ENCODE measurements at places on chromosomes 13 and 19.

- DNase-seq: no peak
These were observed 65.6 kb downstream of the UFM1 start for GRCh38 chr13:38415233-38415632.

- no peak for DNase-seq
These were observed 560.0 kb upstream of the KLHL1 start for GRCh38 chr13:70668293-70668692.

- DNase-seq: no peak
These were observed 342.2 kb upstream of the HTR2A start for GRCh38 chr13:47239025-47239424.

- no peak for DNase-seq
These were observed 19.8 kb downstream of the TMEM272 start for GRCh38 chr13:51825165-51825592.

- no peak for DNase-seq
These were observed 10.2 kb downstream of the OXGR1 start for GRCh38 chr13:96984051-96984508.

DNA sequence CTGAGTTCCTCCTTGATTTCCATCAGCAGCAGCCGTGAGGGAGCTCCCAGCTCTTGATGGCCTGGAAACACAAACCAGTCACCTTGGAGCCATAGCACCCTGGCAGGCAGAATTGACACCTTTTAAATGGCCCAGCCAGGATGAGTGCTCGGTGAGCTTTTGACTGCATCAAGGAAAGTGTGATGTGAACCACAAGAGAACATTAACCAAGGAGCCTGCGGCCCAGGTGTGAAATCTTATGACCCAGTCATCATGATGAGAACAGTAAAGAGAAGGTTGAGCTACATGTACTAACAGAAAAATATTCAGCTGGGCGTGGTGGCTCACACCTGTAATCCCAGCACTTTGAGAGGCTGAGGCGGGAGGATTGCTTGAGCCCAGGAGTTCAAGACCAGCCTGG, 22.8 kb downstream of the SUGP2 start:
- DNase-seq: no peak

GRCh38 chr13:50840284-50840683, 3.2 kb downstream of the DLEU7 start:
- DNase-seq: no peak

DNA sequence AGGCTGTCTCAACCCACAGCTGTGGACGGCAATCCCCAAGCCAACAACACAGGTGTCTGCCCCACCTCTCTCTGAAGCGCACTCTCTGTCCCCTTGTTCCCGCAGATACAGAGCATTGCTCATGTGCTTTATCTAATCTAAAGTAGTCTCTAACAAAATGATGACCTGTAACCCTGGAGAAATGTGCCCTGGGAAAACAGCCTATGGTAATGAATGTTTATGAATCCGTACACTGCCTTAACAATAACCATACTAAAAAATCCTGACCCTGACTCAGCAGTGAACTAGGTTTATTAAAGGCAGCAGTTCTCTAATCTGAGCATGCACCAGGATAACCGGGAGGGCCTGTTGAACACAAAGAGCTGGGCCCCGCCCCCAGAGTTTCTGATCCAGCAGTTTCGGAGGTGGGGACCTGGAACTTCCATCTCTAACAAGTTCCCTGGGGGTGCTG, 50.7 kb upstream of the SLC15A1 start:
- no peak for DNase-seq

GRCh38 chr13:88464851-88465250, 793.7 kb downstream of the SLITRK5 start:
- DNase-seq: no peak

All from activated T-cell treated with anti-CD3 and anti-CD28 coated beads, Interleukin-2, amount 50 U/mL, for 48 hours (primary cell).